HEK293T (cell line): ENCODE measurements at places on chromosomes 12 and 14.

DNA sequence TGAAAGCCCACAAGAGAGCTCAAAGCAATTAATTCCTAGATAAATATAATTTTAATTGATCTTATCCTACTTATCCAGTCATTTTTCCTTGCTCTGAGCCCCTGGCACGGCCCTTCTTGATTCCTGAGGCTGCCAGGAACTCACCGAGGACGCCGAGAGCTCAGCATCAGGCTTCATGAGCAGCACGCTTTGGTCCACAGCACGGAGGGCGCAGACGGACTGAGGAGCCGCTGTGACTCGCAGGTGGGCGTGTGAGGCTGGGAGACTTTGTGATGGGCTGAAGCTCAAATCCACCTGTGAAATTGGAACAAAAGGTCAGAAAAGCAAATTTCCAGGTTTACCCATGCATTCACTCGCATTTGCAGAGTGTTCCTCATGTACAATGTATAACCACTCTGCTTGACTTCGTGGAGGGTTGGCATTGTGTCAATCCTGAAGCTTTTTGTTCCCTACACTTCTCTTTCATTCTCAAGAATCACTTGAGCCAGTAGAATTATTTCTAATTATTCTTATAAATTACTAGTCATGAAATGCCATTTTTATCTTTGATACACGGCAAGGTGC, 17.2 kb downstream of the A2M start:
- DNase-seq = no peak

DNA sequence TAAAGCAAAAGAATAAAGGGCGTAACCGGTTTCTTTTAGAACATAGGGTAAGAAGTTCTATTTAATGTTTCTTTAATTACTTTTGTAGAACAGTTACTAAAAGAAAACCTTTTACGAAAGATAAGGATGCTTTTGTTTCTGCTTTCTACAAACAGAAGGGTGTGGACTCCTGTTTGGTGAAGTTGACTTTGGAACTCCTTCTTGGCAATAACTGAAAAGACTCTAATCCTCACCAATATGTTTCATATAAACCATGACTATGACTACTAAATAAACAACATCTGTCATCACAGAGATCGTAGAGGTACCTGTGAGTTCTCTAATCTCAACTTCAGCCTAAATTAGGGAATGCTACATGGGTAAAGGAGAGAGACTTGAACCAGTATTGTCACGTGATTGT, 210.8 kb upstream of the FLRT2 start:
- no peak for DNase-seq

GRCh38 chr12:59627582-59627981, 31.8 kb downstream of the SLC16A7 start:
- DNase-seq = no peak

DNA sequence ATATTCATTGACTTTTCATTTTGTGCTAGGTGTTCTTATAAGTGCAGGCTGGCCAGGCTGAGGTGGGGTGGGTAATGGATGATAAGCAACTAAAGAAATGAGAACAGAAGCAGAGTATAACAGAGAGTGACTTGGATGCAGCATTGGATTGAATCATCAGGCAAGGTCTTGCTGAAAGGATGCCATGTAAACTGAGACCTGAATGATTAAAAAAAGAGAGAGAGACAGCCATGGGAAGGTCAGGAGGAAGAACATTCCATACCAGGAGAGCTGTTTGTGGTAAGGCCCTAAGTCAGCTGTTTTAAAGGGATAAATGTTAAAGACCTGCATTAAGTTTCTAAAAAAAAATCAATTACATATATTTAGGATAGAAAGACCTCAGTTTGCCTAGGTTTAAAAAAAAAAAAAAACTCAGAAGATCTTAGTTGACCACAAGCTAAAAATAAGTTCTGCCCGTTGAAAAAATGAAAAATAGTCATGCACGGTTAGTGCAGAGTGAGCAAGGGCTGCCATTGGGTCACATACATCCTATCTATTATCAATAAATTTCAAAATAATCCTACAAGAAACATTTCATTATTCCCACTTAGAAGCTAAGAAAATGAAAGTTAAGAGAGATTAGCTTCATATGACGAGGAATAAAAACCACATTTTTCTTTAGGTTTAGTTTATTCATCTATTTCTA, 37.2 kb downstream of the IFNG start:
- DNase-seq = no peak

- DNase-seq = no peak
Measured at GRCh38 chr12:27498149-27498548, 25.9 kb upstream of the PPFIBP1 start.

DNA sequence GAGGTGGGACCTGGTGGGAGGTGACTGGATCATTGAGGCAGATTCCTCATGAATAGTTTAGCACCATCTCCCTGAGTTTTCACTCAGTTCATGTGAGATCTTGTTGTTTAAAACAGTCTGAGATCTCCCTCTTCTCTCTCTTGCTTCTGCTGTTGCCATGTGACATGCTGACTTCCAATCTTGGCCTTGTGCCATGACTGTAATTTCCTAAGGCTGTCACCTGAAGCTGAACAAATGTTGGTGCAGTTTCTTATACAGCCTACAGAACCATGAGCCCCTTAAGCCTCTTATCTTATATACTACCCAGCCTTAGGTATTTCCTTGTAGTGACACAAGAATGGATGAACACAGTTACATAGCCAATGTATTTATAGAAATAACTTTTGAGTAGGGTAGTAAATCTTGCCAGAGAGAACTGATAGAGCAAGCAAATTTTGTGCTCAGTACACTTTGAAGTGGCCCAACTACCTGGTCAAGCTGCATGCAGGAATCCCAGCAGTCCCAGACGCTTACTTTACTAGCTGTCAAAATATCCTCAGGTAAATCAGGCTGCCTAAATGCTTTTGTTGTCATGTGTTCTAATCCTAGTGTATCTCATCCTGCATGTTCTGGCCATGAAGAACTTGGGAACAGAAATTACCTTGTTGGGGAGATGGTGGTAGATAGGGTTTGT, 445.6 kb upstream of the MIS18BP1 start:
- no peak for DNase-seq

DNA sequence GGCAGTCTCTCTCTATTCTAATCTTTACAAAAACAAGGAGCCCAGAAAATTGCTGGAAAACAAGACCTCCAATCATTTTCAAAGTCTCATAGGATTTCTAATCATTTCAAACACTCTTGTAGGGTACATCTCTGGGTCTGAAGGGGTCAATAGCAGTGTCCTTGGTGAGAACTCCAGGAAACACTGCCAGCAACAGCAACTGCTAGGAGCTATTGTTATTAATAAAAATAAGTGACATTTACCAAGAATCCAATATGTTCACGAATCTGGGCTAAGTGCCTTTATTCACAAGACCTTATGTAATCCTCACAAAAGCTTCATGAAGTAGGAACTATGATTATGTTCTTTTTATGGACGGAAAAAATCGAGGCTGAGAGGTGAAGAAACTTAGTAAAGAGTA, 72.8 kb downstream of the TTC7B start:
- no peak for DNase-seq

DNA sequence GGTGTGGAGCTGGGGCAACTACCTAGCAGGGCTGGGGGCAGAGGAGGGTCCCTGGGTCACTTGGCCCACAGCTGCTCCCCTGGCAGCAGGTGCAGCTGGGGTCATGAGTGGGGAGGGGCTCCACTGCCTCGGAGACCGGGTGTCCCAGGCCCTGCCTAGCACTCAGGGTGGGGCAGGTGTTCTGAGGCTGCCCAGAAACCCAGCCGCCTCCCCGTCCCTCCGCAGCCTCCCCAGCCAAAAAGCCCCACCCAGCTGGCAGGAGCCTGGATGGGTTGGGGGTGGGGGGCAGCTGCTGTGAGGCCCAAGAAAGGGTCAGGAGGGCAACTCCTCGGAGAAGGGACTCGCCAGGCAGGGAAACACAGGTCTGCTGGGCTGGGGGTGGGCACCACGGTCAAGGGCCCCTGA, 11.2 kb downstream of the AHNAK2 start:
- no peak for DNase-seq

DNA sequence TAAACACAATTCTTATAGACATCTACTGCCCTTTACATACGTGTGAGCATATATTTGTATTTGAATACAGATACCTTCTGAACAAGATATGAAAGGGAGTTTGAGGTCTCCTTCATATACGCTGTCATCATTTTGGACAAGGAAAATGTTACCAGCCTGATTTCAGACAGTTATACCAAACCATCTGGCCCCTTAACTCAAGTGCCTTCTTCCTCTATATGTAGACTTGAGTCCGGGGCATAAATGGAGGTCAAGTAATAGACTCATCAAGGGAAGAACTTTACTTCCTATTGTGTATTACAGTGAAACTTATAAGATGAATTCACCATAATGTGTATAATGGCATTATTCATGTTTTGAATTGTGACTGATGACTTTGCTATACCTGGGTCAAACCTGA, 52.2 kb downstream of the FAR2 start:
- DNase-seq = no peak

DNA sequence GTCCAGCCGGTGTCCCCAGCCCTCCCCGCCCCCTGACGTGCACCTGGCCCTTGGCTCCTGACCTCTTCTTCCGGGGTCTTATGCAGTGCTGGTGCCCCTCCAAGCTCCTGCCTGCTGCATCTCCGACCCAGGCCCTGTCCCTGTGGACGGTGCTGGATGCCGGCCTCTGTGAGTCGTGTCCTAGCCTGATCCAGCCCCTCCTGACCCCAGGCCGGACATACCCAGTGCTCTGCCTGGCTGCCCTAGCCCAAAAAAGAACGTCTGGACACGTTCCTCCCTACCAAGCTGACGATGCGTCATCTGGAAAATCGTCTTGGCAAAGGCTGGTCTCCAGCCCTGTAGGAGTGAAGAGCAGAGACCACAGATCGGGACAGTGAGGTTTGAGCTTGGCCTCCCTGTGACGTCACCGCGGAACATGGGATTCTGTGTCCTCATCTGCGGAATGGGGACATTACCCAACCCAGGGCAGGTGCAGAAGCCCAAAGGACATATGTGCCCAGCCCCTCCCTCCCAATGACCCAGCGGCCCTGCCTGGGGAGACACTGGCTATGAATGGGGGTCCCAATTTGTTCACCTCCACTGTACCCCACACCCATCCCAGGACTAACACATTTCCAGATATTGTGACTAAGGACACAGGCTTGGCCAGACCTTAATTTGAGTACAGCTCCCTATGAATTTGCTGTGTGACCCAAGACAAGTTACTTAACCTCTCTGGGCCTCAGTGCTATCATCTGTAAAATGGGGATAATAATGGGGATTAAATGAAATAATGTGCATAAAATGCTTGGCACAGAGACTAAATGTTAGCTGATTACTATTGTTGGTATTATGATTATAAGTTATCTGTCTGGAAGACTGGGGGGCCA, 51.0 kb upstream of the BCL11B start:
- DNase-seq = no peak

DNA sequence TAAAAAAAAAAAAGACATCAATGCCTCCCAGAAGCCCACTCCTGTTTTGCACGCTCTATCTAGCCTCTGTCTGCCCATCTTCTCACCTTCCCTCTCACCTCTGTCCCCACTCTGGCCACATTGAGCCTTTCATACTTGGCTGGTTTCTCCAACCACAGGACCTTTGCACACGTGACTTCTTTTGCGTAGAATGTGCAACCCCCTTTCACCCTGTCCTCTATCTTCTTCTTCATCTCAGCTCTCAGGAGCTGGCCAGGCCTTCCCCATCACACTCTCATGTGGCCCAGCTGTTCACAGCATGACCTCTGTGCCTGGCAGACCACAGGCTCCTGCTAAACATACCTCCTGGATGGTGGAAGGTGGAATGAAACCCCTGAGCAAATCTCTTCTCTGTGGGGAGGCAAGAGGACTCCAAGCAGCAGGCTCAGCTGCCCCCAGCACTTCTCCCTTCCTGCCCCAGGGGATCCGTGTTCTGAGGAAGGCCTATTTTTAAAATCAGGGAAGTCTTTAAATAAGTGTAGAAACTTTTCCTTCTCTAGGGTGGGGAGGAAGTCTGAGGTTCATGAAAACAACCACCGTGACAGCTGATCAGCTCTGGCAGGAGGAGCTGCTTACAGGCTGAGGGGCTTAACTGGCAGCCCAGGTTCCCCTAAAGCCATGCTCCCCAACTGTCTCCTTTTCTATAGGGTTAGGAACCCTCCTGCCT, 11.6 kb downstream of the HVCN1 start:
- DNase-seq = no peak
